ENCODE measurements at places on chromosomes 1 and 21.

DNA sequence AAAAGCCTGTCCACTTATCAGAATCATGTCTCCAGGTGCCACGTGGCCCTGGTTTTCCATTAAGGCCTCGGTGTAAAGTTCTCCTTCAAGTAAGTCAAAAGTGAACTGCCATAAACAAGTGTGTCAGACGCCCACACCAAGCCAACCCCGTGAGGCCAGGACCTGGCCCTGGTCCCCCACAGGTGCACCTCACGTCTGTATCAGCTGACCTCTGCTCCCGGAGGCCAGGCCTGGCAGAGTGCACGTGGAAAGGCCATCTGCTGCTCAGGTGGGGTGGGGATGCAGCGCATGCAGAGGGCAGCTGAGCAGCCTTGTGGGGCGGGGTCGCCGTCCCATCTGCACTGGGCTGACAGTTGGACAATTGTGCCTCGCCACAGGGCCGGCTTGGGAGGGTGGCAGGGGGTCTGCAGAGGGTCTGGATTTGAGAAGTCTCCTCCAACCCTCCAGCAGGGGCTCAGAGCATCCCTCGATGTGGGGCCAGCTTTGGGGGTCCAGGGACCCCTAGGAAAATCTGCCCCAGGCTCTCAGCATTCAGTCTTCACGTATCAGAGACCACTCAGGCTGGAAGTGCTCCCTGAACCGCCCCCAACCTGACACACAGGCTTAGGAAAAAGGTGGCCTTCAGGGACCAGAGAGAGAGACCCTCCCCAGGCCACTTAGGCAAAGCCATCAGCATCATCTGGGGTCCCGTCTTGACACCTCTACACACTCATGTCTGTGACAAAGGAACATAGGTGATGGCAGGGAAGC is 3.0 kb downstream of the SLC19A1 start:
- no peak for DNase-seq

DNA sequence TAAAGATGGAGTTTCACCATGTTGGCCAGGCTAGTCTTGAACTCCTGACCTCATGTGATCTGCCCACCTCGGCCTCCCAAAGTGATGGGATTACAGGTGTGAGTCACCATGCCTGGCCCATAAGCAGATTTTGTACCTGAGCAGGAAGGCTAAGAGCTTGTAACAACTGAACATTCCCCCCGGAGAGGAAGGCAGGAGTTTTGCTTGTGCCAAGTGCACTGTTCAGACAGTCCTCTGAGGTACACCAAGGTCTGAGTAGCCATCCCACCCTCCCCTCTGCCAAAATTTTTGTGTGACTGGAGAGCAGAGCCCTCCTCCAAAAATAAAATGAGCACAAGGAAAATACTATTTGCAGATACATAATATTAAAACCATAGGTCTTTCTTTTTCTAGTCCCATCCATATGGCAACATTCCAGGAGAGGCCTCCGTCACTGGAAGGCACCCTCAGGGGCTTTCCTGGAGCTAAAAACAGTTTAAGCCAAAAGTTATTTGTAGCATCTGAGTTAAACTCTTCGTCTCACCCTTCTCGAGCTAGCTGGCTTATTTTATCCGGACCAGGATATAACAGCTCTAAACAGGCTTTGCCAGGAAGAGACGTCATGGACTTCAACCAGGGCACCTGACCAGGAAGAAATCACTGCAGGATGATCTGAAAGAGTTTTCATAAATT is 27.2 kb downstream of the CAPN2 start:
- no peak for DNase-seq

DNA sequence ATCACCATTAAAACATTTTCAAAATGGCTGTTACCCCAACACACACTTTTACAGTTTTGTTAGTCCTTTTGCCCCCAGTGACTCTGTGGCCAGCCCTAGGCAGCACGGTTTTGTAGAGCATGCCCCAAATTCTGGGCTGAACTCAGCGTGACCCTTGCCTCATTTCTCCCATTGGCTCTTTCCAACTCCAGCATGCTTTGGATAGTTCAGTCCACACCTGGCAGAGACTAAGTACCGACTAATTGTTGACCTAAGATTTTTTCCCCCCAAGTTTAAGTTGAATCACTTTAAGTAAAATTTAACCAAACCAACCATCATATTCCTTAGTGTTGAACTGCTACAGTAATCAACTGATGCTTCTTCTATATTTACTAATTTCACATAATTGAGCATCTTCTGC is 62.4 kb upstream of the LRRC8B start:
- DNase-seq: no peak

DNA sequence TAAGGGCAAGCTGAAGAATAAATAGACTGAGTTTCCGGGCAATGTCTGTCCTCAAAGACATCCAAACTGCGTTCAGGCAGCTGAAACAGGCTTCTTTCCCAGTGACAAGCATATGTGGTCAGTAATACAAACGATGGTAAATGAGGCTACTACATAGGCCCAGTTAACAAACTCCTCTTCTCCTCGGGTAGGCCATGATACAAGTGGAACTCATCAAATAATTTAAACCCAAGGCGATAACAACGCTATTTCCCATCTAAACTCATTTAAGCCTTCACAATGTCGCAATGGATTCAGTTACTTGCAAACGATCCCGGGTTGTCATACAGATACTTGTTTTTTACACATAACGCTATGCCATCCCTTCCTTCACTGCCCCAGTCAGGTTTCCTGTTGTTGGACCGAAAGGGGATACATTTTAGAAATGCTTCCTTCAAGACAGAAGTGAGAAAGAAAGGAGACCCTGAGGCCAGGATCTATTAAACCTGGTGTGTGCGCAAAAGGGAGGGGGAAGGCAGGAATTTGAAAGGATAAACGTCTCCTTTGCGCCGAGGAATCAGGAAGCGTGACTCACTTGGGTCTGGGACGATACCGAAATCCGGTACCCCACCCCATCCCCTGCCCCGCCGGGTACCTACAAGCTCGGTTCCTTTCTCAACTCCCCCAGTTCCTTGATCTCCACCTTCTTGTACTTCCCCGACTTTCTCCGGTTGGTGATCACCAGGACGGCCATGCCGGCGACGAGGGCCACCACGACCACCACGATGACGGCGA is 1.3 kb downstream of the TACSTD2 start:
- DNase-seq: no peak

GRCh38 chr1:155892796-155893195 is 18.4 kb downstream of the RIT1 start:
- DNase-seq: no peak

DNA sequence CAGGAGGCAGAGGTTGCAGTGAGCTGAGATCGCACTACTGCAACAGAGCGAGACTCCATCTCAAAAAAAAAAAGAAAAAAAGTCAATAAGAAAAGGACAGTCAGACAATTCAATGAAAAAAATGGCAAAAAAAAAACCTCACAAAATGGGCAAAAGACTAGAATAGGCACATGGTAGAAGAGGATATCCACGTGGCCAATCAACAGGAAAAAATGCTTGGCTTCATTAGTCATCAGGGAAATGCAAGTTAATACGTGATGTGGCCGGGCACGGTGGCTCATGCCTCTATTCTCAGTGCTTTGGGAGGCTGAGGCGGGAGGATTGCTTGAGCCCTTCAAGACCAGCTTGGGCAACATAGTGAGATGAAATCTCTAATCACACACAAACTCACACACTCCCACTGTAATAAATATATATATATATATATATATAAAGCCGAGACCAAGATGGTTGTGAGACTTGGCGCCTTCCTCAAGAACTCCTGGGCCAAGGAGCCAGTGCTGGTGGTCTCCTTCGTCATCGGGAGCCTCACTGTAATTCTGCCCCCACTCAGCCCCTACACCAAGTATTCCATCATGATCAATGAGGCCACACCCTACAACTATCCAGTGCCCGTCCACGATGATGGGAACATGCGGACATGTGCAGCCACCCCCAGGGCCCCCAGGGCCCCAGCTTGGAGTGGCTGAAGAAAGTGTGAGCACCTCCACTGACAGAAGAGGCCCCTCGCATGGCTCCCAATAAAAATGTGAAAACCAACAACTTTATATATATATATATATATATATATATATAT is 22.9 kb upstream of the LEFTY2 start:
- DNase-seq: no peak

DNA sequence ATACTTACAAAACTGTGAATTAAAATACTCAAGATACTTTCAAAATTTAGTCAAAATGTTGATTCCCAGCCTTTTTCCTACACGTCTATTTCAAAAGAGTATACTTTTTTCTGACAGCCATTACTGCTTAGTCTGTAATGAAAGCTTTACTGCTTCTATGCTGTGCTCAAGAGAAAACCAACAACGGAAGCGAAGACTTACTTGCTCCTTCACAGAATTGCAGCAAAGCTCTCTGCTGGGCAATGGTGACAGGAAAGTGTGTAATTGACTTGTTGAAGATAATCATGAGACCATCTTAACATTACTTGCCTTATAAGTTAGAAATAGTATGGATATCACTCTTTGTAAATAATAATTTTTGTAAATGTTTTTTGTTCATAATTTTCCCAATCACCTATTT is 1.7 kb upstream of the DYNLT5 start:
- DNase-seq: no peak

- DNase-seq: no peak
These were observed 48.2 kb downstream of the HHAT start for GRCh38 chr1:210376836-210377372.

DNA sequence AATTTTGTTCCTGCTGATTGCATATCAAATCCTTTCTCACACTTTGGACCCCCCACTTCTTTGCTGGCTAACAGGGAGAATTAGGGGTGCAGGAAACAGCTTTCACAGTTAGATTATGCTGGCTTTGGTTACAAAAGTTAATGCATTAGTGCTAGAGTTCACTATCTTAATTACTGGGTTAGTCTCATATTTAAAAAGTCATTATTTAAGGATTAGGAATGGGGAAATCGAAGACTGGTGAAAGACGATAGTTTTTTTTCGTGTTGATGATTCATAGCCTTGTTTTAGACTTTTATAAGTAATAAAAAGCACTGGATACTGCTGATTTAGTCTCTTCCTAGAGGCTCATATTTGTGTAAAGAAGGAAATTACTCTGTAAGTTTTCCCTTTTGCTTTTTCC is 11.6 kb downstream of the ST6GALNAC3 start:
- DNase-seq: no peak

DNA sequence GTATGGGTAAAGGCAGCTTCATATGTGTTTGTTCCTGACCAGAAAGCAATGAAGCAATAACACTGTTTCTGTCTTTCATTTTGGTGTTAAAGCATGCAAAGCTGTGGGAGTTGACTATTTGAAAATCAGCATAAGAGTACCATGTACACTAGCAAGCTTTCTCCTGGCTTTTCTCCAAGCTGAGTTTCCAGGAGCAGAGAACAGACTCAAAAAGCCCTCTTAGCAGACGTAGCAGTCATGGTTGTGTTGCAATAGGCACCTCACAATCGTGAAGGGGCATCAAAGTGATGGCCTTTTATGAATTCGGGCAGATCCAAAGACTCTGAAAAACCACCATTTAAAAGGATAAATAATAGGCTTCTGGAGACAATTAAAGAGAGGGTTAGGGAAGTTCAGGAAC is 159.7 kb downstream of the PTGER3 start:
- no peak for DNase-seq

DNA sequence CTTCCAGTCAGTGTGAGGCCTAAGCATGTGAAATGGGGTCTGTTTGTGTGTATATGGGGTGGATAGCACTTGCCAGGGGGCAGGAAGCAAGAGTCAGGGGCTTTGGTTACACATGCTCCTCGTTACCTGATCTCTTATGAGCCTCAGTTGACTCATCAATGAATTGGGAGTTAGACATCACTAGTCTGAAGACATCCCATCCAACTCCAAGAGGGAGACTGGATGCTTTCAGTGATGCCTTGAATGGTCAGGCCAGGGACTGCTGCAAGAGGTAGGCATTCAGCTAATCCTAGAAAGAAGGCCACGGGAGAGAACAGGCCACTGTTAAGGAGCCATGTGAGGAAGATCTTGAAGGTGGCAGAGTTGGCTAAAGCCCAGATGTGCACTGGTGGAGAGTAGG is 6.3 kb downstream of the RAB25 start:
- no peak for DNase-seq

- no peak for DNase-seq
These were observed 2.0 kb downstream of the MAPKAPK2 start for GRCh38 chr1:206686478-206687249.

DNA sequence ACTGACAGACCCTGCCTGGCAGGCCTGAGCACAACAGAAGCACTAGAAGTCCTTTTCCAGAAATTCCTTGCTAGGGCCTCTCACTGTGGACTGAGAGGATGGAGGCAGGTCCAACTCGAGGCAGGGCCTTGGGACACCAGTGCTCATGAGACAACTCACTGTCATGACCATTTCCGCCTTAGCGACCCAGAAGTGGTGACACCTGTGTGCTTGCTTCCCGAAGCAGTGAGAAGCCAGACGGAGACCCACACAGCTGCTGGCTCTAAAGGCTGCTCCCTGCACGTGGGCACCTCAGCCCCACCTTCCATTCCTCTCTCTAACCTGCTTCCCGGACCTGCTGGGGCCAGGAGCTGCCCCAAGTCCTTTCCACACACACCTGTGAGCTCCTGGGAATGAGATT is 33.0 kb downstream of the KCNC4 start:
- no peak for DNase-seq

DNA sequence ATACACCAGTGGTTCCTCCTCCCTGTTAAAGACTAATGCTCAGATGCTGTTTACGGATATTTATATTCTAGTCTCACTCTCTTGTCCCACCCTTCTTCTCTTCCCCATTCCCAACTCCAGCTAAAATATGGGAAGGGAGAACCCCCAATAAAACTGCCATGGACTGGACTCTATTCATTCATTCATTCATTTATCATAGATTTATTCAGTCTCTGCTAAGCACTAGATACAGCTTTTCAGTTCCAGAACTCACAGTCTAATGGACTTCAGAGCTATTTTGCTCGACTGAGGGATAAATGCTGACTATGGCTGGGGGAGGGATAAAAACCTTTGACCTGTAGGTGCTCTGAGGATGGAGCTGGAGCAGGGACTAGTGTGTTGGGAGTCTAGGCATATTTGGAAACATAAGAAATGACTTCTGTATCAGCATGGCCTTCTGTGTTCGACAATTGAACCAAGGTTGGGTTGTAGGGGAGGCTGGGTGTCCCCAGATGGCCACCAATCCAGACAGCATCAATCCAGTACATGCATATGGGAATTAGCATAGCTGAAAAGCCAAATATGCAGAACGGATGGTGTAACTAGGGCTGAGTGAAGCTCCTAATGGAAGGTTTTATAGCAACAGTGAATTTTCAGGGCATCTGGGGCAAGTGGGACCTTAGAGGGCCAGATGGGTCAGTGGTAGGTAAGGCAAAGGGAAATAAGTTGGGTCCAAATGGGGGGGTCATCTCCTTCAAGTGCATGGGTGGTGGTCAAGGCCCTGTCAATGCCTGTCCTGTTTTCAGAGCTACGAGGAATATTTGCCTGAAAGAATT is 4.1 kb downstream of the APOA2 start:
- DNase-seq: no peak

Data from neuronal stem cell (in vitro differentiated cells).